Airway epithelial cell (primary cell): ENCODE measurements at places on chromosomes 12 and 14. TPM values are rescaled to one million over a fixed set of nuclear protein-coding genes. Genes with fewer than 3 reads are reported as not detected.

Gene TSPAN9
- 5.8 and 13.8 TPM in 2 replicates for total RNA-seq

Gene BORCS5
- total RNA-seq: 8.7 and 14.3 TPM in 2 replicates

Gene CNTN1
- 33.2 and 56.1 TPM in 2 replicates for total RNA-seq

Gene WSB2
- total RNA-seq: 73.9 and 83.2 TPM in 2 replicates

Gene TAS2R8
- not detected in 2 replicates for total RNA-seq

Gene KCNH3
- 0.07 TPM in 1 of 2 replicates, not detected in the other for total RNA-seq

Gene NANOG
- under 0.01 TPM in 1 of 2 replicates, not detected in the other for total RNA-seq

Gene E2F7
- total RNA-seq: 7.0 and 10.9 TPM in 2 replicates

Gene ZC2HC1C
- 0.56 and 4.4 TPM in 2 replicates for total RNA-seq

Gene DIO2
- under 0.01 TPM in 1 of 2 replicates, not detected in the other for total RNA-seq

Gene HOXC13
- total RNA-seq: not detected in 2 replicates

Gene FANCM
- total RNA-seq: 4.7 and 5.7 TPM in 2 replicates

Gene PCED1B
- 1.5 and 5.9 TPM in 2 replicates for total RNA-seq

Gene PAN2
- 12.6 and 15.4 TPM in 2 replicates for total RNA-seq

Gene TWF1
- total RNA-seq: 93.0 and 126 TPM in 2 replicates

Gene KRT83
- total RNA-seq: not detected in 2 replicates

Gene RFX4
- total RNA-seq: not detected in 2 replicates

Gene SYNDIG1L
- not detected in 2 replicates for total RNA-seq

Gene MANSC1
- 5.2 and 10.6 TPM in 2 replicates for total RNA-seq

Gene B4GALNT3
- total RNA-seq: 10.3 and 11.6 TPM in 2 replicates

Gene GPHB5
- total RNA-seq: not detected in 2 replicates

Gene IL22
- not detected in 2 replicates for total RNA-seq

Gene PDZRN4
- total RNA-seq: not detected in 2 replicates

Gene PIWIL1
- total RNA-seq: 0.07 TPM in 1 of 2 replicates, not detected in the other

Gene CD4
- total RNA-seq: 0.21 and 0.23 TPM in 2 replicates
